ENCODE measurements at places on chromosomes 5 and 9. TPM values are rescaled to one million over a fixed set of nuclear protein-coding genes. Genes with fewer than 3 reads are reported as not detected.

TSLP gene
- total RNA-seq, result 18.9 TPM

DNAH5 gene
- 0.13 TPM for total RNA-seq

DMRT3 gene
- total RNA-seq, result not detected

NR4A3 gene
- 2.4 TPM for total RNA-seq

LCN1 gene
- total RNA-seq, result not detected

IFNA2 gene
- not detected for total RNA-seq

HTR1A gene
- not detected for total RNA-seq

STPG3 gene
- total RNA-seq, result not detected

FBP1 gene
- total RNA-seq, result not detected

BSPRY gene
- total RNA-seq, result not detected

PCDHGA5 gene
- total RNA-seq, result 2.7 TPM

MEGF9 gene
- total RNA-seq, result 25.4 TPM

ADAMTS13 gene
- 1.8 TPM for total RNA-seq

PRR16 gene
- total RNA-seq, result 3.7 TPM

PCDHA1 gene
- under 0.01 TPM for total RNA-seq

OR1B1 gene
- total RNA-seq, result 0.06 TPM

INSL6 gene
- total RNA-seq, result not detected

PCDHGA3 gene
- 2.9 TPM for total RNA-seq

FUT7 gene
- total RNA-seq, result not detected

WDR70 gene
- total RNA-seq, result 35.8 TPM

SPAAR gene
- 0.12 TPM for total RNA-seq

PCDHA11 gene
- total RNA-seq, result 0.06 TPM

TMEM215 gene
- total RNA-seq, result not detected

ST8SIA4 gene
- 0.26 TPM for total RNA-seq

ENHO gene
- not detected for total RNA-seq

ERCC8 gene
- total RNA-seq, result 12.3 TPM

KIF12 gene
- not detected for total RNA-seq

SPARC gene
- total RNA-seq, result 1,916 TPM

EGFLAM gene
- 8.9 TPM for total RNA-seq

FREM1 gene
- 0.56 TPM for total RNA-seq

PLAC8L1 gene
- total RNA-seq, result 0.40 TPM

CCNI2 gene
- total RNA-seq, result not detected

PDGFRB gene
- total RNA-seq, result 159 TPM

ADGRD2 gene
- total RNA-seq, result not detected

OR1J2 gene
- not detected for total RNA-seq

GZMA gene
- not detected for total RNA-seq

FAM169A gene
- 0.19 TPM for total RNA-seq

NPDC1 gene
- 28.4 TPM for total RNA-seq

GFPT2 gene
- 1.1 TPM for total RNA-seq

MCTP1 gene
- total RNA-seq, result 4.4 TPM

TAF1L gene
- under 0.01 TPM for total RNA-seq

RNF44 gene
- total RNA-seq, result 1.2 TPM

KIF20A gene
- total RNA-seq, result 69.1 TPM

SH3GL2 gene
- not detected for total RNA-seq

C7 gene
- total RNA-seq, result 15.2 TPM

CCDC192 gene
- not detected for total RNA-seq

WWC1 gene
- 0.66 TPM for total RNA-seq

ELOVL7 gene
- total RNA-seq, result under 0.01 TPM

FBLL1 gene
- 0.56 TPM for total RNA-seq

FOXD4L6 gene
- not detected for total RNA-seq

All from aortic smooth muscle cell (primary cell).